ENCODE measurements at places on chromosomes 12 and 14.

DNA sequence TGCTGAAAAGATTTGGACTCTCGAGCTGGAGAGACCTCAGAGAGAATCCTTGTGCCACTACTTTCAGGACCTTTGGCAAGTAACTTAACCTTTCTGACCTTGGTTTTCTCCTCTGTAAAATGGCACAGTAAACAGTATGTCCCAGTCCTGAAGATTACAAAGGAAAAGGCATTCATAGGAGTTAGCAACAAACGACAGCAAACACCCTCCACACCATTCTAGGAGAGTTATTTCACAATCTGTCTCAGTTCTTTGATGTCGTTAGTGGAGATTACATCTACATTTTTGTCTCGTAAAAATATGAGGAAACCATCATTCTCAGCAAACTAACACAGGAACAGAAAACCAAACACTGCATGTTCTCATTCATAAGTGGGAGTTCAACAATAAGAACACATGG is 205.7 kb downstream of the ITPR2 start:
- DNase-seq, result no peak

GRCh38 chr12:113658006-113658655 is 186.5 kb upstream of the LHX5 start:
- DNase-seq, result no peak

DNA sequence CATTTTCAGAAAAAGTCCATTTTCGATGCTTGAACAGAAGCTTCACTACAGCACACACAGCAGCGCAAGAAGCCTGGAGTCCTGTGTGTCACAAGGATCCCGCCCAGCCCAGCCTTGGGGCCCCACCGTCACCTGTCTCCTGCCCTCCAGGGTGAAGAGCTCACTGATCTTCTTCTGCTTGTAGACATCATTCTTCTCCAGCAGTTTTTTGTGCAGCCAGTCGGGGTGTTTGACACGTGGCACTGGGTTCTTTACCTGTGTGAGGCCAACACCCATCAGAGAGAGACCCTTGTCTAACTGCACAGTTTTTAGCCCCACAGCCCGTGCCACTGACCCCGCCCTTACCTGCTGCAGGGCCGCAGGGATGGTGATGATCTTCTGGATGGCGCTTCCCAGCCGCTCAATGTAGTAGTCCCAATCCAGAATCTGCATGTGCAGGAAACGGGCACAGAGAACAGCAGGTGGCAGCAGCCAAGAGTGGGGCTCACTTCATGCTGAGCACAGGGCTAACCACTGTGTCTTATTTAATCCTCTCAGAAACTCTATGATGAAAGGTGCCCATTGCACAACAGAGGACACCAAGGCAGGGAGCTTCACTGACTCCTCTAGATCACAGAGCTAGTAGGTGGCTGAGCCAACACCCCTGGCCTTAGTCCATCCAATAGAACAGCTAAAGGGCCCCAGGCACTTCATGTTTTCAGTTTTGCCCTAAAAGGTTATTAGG is 30.0 kb downstream of the POLE start:
- no peak for DNase-seq

DNA sequence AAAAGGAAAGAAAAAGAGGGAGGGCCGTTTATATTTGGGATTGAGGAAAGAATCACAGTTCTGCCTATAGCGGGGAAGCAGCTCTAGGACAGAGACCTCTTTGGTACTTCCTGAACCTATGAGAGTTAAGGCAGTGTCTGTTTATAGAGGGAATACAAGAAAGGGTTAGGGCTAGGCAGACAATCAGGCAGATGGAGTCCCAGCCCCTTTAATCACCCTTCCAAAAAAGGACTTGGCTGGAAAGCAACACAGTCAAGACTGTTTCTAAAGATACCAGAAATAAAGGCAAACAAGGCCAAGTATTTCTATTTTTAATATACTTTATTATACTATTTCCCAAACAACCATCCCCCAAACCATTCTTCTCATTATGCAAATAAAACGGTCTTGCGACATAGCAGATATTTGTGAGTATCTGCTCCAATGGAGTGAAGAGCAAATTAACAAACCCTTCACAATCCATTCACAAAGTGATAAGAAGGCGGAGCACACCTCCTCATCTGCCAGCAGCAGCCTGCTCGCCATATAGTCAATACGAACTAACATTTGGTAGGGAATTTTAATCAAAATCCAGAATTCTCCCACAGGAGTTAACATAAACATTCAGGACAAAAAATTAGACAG is 697 bp upstream of the GRIP1 start:
- no peak for DNase-seq

GRCh38 chr12:67784831-67785230 is 136.3 kb downstream of the DYRK2 start:
- DNase-seq, result no peak

- no peak for DNase-seq
Observed at GRCh38 chr14:103735815-103736545, 20.4 kb downstream of the ZFYVE21 start.

GRCh38 chr14:88729159-88729558 is 63.6 kb downstream of the EML5 start:
- no peak for DNase-seq

GRCh38 chr14:54206516-54206915 is 190.3 kb upstream of the CDKN3 start:
- no peak for DNase-seq

DNA sequence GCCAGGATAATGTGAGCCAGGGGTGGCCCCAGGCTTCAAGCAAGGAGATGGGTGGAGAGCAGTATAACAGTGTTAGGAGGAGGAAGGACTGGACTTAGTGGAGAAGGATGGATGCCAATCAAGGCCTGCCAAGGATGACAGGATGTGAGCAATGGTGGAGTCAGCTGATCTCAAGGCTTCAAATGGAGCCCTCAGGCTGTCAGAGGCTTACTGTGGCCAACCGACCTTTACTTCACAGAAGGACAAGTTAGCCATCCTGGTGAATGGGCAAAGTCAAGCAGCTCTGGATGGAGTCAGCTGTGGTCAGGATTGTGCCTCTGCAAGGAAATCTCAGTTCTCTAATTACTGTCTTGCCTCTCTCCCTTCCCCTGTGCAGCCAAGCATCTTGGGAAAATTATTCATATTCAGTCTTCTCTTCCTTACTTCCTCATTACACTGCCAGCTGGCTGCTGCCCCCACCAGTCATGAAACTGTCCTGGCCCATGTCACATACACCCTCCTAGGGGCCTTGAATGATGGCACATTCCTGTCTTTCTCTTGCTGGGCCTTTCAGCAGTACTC is 7.6 kb upstream of the STAT6 start:
- DNase-seq, result no peak

GRCh38 chr14:68632054-68632895 is 160.6 kb downstream of the ZFP36L1 start:
- DNase-seq, result no peak

DNA sequence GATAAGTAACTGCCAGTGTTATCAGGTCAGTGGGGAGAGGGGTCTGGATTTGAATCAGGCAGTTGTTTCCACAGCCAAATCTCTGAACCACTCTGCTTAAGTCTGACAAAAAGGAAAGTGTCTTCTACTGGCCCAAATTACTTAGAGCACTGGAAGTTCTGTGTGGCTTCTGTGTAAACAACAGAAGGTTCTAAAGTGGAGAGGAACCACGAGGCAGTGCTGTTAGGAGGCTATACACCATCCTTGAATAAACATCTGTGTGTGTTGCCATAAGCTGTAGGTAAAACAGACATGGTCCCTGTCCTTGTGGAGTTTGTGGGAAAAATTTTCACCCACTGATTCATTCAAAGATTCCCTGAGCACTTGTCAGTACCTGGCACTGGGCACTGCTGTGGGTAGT is 50.0 kb downstream of the GALNT4 start:
- DNase-seq, result no peak

- no peak for DNase-seq
Observed at GRCh38 chr12:115835445-115835844, 442.0 kb downstream of the MED13L start.
